WTC11 (cell line): ENCODE measurements at places on chromosomes 6 and 20. TPM values are rescaled to one million over a fixed set of nuclear protein-coding genes. Genes with fewer than 3 reads are reported as not detected.

- peak; percentile 75 for DNase-seq
These were observed 140.1 kb downstream of the QKI start for GRCh38 chr6:163554663-163555062.

DNA sequence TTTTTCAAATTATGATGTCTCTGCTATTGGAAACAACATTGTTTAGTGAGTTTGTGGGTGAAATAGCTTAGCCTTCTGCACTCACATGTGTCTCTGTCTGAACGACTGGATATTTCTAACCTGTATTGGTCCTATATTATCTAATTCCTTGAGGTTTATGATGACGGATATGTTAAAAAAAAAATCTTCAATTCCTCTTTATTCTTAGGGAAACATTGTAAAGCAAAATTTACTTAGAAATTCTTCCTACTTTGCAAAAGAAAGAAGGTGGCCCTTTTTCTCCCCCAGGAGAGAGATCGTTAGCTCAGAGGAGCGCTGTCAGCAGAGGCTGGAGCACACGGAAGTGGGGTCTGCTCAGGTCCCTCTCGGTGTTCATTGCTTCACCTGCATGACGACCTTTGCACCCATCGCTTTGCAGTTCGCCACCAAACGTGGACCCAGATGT is 149.8 kb downstream of the ZDHHC14 start:
- no peak for DNase-seq

GRCh38 chr20:8305449-8305978 is 173.4 kb downstream of the PLCB1 start:
- DNase-seq = peak; percentile 81

- no peak for DNase-seq
These were observed 86.4 kb upstream of the CBLN4 start for GRCh38 chr20:56091628-56092234.

DNA sequence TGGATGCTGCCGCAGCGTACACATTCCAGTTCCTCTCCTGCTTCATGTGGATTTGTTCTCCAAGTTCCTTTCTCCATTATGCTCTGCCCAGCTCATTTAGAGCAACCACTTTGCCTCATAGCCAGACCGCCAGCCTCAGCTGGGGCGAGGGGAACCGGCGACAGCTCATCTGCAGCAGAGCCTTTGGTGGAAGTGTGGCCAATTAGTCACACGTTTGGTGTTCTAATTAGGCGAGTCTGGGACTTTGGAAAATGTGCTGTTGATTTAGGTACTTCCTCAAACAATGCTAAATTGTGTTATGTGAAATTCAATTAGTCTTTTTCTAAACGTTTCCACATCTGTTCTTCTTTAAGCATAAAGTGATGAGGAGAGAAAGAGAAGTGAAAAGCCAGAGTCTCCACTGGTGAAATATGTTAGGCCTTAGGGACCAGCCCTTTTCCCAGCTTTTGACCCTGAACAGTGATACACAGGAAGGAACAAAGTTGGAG is 217.9 kb downstream of the TBX18 start:
- DNase-seq = no peak

The ANKRD6 gene
- total RNA-seq = 10.9 to 13.9 TPM (median 12.6 TPM) in 3 replicates
